ENCODE measurements at places on chromosomes 7 and 10.

GRCh38 chr10:112383325-112383724 lies 9.4 kb downstream of the ACSL5 start:
- DNase-seq, result no peak

DNA sequence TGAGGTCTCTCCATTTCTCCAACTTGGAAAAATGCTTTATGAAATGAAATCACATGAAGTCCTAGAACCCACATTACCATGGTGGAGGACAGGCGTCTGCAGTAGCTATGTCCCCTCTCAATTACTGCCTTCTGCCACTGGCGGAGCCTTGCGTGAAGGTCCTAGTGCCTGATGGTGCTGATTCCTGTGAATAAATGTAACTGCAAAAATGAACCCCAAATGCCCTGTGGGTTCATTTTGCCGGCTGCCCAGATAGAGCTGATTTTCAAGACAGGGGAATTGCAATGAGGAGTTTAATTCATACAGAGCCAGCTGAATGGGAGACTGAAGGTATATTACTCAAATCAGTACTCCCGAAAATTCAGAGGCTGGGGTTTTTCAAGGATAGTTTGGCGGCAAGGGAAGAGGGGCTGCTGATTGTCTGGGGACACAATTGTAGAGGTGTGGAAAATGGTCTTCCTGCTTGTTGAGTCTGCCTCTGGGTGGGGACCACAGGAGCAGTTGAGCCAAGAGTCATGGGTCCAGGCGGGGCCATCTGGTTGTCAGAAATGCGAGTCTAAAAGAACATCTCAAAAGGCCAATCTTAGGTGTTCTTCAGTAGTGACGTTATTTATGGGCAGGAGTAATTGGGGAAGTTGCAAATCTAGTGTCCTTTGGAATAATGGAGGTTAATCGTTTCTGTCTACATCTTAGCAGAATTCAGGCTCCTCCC lies 13.5 kb downstream of the PRF1 start:
- no peak for DNase-seq

DNA sequence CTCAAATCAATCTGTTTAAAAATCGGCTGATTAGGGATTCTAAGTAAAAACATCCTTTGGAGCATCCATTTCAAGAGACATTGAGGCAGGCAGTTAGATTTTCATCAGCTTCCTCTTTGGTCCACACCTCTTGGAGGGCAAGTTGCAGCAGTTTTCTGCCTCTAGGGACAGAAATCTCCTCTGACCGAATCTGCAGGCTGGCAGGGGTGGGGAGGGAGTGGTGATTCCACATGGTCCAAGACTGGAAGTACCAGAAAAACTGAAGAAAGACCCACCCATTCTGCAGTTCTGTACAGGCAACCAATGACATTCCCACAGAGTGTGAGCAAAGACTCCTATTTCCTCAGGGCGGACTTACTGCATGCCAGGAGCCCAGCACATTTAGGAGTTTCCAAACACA lies 29.0 kb downstream of the FGFBP3 start:
- no peak for DNase-seq

- no peak for DNase-seq
Observed at GRCh38 chr10:71623098-71623985, 96.2 kb downstream of the C10orf105 start.

- no peak for DNase-seq
Observed at GRCh38 chr10:127880557-127880956, 12.2 kb downstream of the CLRN3 start.

DNA sequence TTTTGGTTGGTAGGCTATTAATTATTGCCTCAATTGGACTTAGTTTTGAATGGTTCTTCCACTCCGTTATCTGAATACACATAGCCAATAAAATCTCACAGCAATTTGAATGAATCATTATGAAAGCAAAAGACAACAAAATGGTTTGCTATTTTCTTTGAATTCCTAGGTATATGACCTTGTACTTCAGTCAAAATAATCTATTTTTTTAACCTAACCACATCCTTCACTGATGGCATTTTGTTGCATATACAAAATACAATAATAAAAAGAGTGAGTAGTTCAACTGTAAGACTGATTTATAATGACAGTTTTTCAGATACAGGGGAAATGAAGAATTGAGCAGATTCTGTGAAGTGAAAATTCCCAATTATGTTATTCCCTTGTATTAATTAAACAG lies 433.1 kb downstream of the HTR7 start:
- no peak for DNase-seq

DNA sequence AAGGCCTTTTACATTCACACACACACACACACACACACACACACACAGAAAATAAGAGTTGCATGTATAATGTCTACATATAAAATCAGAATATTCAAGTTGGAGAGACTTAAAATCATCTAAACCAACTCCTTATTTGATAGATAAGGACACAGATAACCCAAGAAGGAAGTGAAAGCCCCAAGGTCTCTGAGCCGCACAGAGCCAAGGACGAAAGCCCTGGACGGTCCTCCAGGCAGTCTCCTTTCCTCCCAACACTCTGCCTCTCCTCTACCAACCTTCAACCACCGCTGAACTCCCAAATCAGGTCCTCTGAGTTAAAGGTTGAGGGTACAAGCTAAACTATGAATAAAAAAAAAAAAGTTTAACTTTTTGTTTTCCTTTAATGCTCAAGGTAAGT lies 28.2 kb downstream of the UBE2H start:
- DNase-seq, result no peak

DNA sequence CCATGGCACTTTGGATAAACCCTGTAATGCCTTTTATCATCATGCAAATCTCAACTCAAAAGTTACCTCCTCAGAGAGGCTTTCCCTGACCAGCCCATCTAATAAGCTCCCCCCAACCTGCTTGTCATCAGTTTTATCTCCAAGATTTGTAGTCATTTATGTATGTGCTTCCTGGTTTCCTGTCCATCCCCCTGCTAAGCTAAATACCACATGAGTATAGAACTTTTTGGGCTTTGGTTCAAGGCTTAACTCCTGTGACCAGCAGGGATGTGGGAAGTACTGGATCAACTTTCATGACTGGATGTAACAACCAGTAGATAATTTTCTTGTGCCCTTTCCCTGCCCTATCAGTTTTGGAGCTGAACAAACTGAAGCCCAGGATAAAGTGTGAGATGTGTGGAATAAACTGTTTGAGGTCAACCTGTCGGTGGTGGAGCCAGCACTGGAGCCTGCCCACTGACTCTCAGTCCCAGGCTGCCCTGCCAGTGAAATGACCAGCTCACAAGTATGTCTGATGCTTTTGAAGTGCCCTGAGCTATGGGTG lies 148.6 kb downstream of the CYP26A1 start:
- no peak for DNase-seq

GRCh38 chr10:96645191-96645721 lies 58.4 kb upstream of the TM9SF3 start:
- DNase-seq, result no peak

DNA sequence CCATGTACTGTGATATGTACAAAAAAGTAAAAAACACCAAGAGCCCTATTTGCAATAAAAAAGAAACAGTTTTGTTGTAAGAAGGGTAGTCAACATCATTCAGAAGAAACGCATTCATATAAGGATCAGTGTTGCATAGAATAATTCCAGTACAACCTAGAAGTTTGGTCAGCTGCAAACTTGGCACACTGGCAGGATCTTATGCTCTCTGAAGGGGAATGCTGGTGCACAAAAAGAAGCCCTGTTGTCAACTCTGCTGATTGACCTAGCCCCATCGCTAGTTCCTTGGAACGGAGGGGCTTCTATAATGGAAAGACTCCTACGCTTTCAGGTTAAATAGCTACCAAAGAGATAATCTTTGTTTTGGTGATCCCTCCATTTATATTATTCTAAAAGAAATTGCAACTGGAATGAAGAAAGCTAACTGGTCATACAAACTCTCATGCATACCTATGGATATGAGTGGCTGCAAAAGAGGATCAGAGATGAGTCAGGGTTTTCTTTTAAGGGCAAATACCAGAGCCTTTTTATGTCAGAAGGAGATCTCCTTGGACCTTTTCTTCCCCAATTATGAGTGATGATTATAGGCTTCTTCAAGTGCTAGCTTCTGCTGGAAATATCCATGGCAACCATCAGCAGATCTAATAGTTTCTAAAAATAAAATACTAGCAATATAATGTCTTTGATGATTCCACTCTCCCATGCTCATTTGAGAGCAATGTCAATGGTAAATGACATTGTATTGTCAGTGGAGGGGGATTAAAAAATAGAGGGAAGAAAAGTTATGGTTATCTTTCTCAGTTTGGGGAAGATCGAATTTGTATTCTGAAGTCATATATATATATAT lies 312.4 kb upstream of the CACNA2D1 start:
- DNase-seq, result no peak

GRCh38 chr7:107960272-107960671 lies 42.7 kb downstream of the LAMB1 start:
- no peak for DNase-seq

DNA sequence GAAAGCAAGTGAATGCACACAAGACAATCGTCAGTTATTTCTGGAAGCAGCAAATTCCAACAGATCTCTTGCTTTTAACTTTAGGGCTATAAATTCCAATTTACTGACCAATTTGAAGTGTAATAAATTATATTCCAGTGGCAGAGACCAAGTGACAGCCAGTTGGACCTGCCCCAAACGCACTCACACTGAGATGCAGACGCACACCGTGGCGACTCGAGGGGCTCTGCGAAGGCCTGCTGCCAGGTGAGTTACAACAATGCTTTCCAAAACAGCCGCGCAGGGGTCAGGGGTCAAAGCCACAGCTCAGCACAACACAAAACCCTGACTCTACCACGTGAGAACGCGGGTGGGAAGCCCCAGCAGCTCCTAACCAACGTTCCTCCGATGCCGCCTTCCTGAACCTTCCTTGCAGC lies 97.4 kb downstream of the ZRANB1 start:
- no peak for DNase-seq

GRCh38 chr10:78351283-78351682 lies 317.6 kb downstream of the RPS24 start:
- DNase-seq, result no peak

DNA sequence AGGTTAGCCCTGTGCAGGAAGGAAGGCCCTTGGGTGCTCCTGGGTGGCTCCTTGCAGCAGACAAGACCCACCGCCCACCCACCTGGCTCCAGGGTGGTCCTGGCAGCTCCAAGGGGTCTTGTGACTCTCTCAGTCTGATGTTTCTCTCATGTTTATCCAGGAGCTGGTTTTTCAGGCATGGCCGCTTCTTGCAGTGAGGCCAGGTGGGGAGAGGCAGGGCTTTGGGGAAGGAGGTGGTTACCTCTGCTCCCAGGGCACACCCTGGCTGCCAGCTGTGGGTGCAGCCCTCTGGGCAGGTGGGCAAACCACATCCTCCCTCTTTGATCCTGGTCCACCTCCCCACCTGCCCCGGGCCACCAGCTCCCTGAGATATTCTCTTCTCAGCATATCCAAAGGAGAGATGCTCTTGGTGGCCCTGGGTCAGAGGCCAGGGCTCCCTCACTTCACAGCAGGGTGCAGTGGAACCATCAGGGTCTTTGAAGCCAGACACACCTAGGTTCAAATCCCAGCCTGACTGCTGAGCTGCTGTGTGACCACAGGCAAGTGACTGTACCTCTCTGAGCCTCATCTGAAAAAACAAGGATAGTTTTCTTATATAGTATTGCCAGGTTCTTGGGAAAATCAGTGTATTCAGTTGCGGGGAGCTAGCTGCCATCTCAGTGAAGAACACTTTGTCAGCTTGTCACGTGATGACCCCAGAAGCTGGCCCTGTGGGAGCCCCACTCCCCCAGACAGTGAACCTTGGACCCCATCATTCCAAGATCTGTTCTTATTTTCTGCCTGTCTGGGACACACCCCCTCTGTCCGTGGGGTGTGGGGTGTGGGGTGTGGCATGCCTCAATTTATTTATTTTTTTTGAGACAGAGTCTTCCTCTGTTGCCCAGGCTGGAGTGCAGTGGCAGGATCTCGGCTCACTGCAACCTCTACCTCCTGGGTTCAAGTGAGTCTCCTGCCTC lies 11.5 kb downstream of the GTF2IRD1 start:
- no peak for DNase-seq

GRCh38 chr7:42982604-42983115 lies 50.5 kb downstream of the MRPL32 start:
- DNase-seq, result no peak

DNA sequence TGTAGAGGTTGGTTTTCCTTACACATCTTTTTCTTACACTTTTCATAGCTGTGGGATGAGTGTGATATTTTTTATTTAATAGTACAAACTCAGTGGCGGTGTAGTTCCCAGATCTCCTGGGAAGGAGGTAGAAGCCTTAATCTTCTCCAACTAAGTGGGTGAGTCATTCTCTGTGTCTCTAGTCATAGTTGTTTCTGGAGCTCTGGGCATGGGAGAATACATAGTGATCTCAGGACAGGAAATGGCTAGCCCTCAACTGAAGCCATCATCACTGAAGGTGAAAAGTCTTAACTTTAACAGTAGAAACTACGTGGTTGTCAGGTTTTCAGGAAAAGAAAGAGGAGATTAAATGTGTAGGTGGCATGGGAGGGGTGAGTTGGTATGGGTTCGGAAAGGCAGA lies 319.4 kb upstream of the FZD8 start:
- no peak for DNase-seq

- peak; percentile 82 for DNase-seq
Observed at GRCh38 chr10:69392481-69393000, 24.2 kb downstream of the TACR2 start.

- DNase-seq, result peak; percentile 22
Observed at GRCh38 chr7:142587578-142588191, 161.6 kb upstream of the PRSS1 start.

- no peak for DNase-seq
Observed at GRCh38 chr10:117860823-117861222, 185.9 kb downstream of the RAB11FIP2 start.

DNA sequence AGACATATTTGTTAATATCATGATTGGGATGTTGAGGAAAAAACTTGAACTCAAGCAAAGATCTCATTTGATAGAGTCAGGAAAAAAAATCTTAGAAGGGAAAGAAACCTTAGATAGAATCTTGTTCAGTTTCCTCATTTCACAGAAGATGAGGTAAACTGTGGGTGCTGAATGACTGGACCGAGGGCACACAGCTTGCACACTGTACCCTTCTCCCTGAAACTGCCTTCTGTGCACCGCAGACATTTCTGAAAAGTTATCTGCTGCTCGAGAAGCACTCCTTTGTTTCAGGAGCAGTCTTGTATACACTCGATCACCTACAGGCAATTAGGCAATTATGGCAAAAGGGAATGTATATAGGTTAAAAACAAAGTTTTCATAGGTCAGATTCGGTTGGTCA lies 167.4 kb downstream of the SKAP2 start:
- DNase-seq, result no peak

DNA sequence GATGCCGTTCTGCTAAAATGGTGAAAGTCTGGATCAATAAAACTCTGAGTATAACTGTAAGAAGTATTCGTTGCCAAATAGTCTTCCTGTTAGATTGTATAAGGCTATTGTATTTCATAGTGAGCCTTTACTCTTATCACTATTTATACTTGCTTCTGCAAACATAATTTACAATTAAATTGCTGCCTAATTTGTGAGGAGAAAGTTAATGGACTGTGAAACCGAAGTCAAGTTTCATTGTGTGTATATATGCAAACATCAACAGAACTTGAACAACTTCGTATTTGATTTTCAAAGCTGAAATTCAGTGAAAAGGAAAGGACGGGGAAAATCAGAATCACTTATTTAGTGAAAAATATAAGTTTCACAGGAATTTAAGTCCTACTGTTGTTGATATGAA lies 135.9 kb upstream of the CCDC6 start:
- no peak for DNase-seq

Data from GM12891 (cell line).